ENCODE measurements at places on chromosomes 13 and 19.

DNA sequence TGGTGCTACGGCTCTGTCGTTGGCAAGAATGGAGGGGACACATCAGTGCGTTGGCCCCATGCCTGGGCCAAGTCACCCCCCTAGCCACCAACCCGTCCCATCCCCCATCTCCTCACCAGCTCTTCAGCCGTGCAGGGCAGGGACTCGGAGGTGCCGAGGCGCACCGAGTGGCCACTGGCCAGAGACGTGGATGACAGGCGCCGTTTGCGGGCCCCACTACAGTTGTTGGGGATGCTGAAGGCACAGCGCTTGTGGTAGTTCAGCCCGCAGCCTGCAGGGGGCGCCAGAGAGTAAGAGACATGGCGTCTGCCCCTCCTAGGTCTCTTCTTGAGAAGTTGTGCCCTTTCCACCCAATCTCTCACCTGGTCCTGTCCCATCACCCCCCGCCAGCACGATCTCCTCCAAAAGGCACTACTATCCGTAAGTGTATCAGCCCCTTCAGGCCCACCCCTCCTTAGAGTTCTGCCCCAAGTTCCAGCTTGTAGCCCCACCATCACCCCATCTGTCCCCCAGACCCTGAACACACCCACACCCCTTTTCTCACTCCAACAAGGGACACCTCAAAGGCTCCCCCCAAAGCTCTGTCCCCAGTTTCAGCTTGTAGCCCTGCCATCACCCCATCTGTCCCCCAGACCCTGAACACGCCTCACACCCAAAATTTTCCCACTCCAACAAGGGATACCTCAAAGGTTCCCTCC is 12.4 kb downstream of the PRKD2 start:
- peak; percentile 74 for DNase-seq

DNA sequence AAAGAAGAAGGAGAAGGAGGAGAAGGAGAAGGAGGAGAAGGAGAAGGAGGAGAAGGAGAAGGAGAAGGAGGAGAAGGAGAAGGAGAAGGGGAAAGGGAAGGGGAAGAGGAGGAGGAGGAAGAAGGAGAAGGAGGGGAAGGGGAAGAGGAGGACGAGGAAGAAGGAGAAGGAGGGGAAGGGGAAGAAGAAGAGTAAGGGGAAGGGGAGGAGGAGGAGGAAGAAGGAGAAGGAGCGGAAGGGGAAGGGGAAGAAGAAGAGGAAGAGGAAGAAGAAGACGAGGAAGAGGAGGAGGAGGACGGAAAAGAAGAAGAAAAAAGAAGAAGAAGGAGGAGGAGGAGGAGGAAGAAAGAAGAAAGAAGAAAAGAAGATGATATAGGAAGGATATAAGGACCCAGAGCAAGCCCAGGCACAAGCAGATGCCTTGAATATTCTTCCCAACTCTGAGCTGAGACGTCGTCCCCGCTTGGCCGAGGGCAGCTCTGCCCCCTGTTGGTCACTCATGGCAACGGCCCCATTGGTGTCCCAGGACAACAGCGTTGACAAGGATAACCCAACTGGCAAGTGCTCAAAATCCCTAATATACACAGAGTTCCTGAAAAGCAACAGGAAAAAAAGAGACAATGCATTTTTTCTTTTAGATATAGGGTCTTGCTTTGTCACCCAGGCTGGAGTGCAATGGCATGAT is 30.6 kb upstream of the IGSF23 start:
- no peak for DNase-seq

GRCh38 chr19:52270266-52270885 is 989 bp downstream of the ZNF766 start:
- DNase-seq = no peak

DNA sequence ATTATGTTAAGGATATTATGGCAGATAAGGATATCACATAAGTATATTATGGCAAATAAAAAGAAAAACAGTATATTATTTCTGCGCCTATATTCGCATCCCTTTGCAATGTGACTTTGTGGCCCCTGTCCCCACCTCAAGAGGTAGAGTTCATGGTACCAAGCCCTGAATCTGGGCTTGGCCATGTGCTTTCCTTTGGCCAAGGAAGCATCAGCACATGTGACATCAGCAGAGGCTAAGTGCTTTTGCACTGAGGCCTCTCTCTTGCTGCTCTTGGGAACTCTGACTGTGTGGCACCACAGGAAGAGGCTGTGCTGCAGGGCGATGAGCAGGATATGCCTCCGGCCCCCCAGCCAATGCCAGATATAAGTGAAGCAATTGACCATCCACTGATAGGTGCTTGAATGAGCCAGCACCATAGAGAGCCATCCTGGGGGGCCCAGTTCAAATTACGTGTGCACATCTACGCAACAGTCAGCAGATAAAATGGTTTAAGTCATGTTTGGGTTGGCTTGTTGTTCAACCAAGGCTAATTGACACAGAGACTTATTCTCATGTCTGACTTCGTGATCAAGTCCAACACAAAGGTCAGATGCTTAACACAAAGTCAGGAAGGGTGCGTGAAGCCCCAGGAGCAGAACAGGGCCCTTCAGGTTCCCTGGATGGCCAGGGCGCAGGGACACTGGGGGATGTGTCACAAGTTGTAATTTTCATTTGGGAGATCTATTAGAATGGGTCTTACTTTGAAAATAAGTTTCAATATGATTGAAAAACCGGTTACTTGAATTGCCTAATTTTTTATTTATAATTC is 173.3 kb downstream of the COL4A1 start:
- DNase-seq = no peak

GRCh38 chr13:41694545-41695301 is 237.4 kb downstream of the RGCC start:
- peak; percentile 67 for DNase-seq

DNA sequence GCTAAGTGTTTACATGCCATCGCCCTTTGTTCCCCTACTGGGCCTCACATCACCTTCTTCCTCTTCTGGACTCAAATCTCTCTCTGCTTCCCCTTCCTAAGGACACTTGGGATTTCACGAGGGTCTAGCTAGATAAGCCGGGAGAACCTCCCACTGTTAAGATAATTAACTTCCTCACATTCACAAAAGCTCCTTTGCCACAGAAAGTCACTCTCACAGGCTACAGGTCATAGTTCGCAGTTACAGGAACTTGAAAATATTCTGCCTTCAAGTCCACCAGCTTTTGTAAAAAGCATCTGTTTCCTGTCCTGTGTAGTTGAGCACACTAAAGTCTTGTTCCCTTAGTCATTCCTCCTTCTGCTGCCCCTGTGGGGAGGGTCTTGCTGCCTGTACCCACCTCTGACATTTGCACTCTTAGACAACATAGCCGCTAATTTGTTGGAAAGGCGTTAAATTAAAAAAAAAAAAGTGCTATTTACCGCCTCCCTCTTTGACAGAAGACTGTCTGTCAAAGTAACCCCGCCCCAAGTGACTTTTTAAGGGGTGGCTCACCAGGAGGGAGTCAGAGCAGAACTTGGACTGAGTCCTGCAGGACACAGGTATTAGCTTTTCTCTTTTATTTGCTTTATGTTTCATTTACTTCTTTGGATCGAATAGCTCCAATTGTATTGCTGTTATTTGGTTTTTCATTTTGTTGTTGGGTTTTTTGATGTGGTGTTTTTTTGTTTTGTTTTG is 26.8 kb upstream of the CEACAM21 start:
- peak; percentile 16 for DNase-seq

DNA sequence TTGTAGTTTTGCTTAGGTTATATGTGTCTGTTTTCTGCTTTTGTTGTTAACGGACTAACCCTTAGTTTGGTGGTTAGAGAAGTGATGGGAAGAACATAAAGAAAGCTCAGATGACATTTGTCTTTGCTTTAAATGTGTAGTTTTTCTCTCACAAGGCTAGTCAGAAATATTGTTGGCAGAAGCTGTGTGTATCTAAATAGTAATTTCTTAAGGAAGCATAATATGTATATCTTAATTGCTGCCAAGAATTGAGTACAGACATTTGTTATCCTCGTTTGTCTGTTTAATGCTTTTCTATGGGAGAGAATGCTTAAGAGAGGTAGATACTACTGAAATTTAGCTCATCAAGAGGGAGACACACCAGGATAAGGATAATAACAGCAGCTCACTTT is 2.7 kb downstream of the RGCC start:
- no peak for DNase-seq

DNA sequence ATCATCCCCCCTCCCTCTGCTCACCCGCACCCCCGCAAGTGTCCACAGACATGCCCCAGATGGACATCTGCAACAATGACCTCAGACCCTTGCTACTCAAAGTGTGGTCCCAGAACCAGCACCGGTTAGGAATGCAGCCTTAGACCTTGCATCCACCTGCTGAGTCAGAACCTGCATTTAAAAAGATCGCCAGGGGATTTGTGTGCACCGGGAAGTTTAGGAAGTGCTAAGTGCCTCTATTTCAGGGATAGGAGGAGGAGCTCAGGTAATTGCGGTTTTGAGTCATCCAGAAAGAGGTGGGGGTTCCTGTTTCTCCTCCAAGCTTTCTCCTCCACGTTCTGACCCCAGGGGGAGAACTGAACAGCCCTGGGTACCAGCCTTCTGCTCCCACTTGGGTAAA is 46.2 kb downstream of the CACNA1A start:
- DNase-seq = no peak

DNA sequence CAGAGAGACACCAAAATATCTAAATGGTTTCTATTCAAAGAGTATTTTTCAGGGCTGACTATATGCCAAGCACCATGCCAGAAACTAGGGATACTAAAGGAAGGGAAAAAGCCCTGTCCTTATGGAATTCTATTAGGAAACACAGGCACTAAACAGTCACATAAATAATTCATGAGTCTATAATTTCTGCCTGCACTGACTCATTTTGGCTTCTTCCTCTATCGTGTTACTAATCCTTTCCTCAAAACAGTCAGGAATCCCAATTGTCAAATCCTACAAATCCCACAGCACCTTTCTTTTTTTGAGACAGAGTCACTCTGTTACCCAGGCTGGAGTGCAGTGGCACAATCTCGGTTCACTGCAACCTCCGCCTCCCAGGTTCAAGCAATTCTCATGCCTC is 29.2 kb downstream of the XPO4 start:
- DNase-seq = no peak

GRCh38 chr13:110416131-110417025 is 109.3 kb downstream of the COL4A2 start:
- no peak for DNase-seq

DNA sequence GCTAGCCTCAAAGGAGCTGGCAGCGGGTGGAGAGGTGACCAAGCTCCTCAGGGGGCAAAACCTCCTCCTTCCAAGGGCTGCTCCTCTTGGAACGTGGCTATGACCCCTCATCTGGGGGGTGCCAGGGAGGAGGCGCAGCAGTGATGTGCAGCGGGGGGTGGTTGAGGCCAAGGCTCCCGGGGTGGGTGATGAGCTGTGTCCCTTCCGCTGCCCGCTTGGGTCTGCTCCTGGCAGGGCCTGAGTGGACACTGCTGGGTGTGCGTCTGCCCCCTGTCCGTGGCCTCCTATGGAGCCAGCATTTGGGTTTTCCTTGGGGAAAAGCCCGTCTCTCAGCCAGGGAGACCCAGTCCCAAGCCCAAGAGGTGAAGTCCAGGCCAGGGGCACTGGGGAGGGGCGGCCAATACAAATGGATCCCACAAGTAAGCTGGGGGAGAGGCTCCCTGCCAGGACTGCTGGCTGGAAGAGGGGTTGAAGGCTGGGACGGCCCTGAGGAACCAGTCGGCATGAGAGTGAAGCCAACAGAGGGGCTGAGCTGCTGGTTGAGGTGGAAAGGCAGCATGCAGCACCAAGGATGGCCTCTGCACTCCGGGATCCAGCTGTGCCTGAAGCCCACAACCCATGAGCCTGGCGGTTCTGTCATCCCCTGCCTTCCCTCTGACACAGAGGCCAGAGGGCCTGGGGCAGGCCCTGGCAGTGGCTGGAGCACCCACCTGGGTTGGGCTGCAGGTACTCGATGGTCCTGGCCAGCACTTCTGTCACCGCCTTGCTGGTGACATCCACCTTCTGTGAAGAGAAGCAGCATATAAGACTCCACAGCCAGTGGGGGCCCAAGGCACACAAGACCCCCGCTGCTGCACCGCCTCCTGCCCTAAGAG is 22.7 kb downstream of the MPND start:
- DNase-seq = peak; percentile 1

GRCh38 chr19:48413879-48414587 is 20.6 kb downstream of the GRIN2D start:
- peak; percentile 32 for DNase-seq

DNA sequence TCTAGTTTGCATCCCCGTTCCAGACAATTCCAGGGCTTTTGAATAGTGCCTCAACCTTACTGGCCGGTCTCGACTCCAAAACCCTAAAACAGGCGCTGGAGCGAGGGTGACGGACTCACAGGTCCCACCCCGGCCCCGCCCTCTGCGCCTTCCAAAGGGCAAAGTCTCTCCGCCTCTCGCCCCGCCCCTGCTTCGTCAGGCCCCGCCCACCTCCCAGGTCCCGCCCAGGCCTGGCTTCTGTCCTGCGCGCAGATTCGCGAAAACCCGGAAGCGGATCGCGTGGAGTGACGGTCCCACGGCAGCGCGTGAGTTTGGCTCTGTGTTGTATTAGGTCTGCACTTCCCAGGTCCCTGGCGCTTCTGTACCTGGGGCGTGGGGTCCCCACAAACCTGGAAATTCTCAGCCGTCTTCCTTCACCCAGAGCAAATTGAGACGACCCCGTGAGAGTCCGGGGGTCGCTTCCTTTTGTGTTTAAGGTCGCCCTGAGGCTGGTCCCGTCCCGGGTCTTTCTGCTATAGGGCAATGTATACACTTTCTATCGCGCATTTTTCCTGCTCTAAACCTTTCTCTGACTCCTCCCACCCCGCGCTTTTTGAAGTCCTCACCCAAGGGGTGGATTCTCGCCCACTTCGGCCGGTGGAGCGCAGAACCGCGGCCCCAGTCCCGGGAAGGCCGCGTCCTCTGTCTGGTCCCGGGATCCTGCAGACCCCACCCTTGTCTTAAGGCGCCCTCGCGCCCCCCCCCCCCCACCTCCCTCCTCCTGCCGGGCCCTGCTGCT is at the start of gene ZNF813:
Gene ZNF813 (plus strand): TSS at position 249 of the 778 bp plus-strand sequence. CDS start 16,090 bp downstream, outside the sequence.
- DNase-seq = peak; percentile 97

- peak; percentile 92 for DNase-seq
These were observed 22.5 kb downstream of the IQCN start for GRCh38 chr19:18251587-18252369.

DNA sequence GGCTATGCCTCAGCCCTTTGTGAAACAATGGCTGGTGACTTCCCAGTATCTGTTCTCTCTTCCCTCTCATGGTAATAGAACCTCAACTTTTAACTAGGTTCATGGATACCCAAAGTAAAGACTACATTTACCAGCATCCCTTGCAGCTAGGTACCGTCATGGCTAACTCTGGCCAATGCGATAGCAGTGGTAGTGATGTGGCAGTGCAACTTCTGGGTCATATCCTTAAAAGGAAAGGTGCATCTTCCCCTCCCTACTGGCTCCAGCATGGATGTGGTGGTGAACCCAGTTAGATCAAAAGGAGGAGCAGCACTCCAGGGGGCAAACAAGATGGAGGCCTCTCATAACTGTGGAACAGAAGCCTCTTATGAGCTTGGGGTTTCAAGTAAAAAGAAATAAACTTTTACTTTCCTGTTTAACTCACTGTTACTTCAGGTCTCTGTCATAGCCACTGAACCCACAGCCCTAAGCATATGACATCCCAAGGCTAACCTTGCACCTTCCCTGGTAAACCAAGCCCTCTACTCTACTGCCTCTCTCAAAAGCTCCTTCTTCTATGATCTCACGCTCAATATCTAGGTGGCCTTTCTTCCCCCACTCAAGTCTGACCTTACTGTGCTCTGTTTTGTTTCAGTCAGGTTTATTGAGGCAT is 104.4 kb downstream of the DOCK9 start:
- DNase-seq = no peak

GRCh38 chr19:29665826-29666577 is 741 bp downstream of the PLEKHF1 start:
- DNase-seq = peak; percentile 24
